ENCODE measurements at places on chromosomes 3 and 15.

DNA sequence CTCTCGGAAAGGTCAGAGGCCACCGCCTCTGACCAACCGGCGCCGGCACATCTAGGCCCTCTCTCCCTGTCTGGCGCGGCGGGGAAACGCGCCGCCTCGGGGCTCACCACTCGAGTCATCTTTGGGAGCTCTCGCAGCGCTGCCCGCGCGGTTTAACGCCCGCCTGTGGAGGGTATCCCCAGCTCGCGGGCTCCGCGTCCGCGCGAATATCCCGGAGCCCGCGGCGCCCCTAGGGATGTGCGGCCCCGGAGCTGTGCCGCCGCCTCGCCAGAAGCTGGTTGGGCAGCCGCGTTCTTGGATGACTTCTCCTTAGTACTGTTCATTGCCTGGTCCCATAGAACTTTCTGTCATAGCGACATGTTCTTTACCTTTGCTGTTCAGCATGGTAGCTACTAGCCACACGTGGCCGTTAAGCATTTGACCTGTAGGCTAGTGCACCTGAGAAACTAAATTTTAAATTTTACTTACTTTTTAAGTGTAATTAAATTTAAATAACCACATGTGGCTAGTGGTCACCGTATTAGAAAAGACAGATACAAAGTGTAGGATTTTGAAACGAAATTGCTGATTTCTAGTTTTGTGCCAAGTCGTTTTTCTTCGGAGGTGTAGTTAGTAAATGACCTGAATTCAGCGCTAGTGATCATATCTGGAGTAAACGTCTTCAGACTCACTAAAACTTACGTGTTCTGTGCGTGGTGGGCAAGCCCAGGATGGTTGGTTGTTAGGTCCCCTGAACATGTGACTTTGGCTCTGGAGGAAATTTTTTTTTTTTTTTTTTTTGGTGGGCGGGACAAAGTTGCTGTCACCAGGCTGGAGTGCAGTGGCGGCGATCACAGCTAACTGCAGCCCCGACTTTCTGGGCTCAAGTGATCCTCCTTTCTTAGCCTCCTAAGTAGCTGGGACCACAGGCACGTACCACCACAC is 835 bp downstream of the ARIH2 start:
- peak; percentile 39 for DNase-seq

GRCh38 chr3:83928391-83928790 is 1030.4 kb upstream of the CADM2 start:
- no peak for DNase-seq

DNA sequence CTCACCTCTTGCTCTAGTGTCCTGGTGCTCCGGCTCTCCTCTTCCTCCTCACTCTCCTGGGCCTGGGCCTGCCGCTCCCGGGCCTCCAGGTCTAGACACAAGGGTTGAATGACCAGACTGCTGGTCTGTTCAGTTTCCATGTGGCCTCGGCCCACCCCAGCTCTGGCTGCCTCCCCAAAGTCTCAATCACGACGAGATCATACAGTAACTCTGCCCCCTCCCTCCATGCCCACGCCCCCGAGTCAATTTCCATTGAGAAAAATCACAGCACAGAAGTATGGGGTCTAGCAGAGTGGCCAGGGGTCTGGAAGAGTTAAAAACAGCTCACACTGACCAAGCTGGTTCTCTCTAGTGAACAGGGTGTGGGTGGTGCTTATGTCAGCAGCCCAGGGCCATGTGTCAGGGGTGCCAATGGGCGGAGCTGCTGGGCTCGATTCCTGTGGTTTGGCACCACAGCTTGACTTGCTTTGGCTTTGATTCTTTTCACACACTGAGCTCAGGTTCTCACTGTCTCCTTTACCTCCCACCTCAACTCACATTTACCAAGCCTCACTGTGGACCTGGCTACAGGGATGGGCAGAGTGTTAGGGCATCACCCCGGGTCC is 6.9 kb downstream of the C15orf62 start:
- DNase-seq: no peak

DNA sequence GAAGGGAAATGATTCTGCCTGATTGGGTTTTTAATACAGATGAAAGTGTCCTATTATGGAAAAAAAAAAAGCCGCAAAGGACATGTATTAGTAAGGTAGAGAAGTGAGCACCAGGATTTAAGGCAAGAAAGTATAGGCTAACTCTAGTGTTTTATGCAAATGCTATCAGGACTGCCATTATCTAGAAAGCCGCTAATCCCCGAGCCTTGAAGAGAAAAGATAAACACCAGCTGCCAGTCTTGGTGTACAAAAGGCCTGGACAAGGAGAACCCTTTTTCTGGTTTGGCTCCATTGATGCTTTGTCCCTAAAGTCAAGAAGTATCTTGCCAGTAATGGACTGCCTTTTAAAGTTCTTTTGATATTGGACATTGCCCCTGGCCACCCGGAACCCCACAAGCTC is 8.6 kb upstream of the TRIM59 start:
- no peak for DNase-seq
